Right renal pelvis (tissue), 4 donors: ENCODE measurements at places on chromosomes 2 and 18.

GRCh38 chr18:60870261-60871153, 462.7 kb upstream of the CDH20 start:
- DNase-seq: no peak

- DNase-seq: no peak
Observed at GRCh38 chr2:160142472-160142871, 57.6 kb downstream of the ITGB6 start.

DNA sequence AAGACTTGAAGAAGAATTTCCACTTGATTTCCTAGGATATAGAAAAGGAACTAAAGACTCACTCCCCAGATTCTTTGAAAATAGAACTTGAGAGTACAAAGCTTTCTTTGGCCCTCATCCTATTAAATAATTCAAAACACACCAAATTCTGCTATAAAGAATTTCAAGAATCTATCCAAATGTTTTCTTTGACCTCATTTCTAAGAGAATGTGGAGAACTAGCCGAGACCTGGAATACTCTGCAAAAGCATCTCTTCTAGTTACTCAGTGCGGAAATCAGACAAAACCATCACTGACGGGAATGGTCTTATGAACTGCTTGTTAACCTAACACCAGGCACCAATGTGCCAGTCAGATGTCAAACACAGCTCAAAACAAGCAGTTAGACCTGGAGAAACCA, 44.2 kb upstream of the ARL5A start:
- DNase-seq: no peak

- DNase-seq: no peak
Observed at GRCh38 chr18:10190564-10190963, 263.9 kb upstream of the APCDD1 start.

GRCh38 chr2:21261591-21261990, 137.8 kb downstream of the TDRD15 start:
- no peak for DNase-seq

GRCh38 chr2:169834401-169834800, 7.1 kb downstream of the UBR3 start:
- no peak for DNase-seq
